ENCODE measurements at places on chromosomes 6 and 20. TPM values are rescaled to one million over a fixed set of nuclear protein-coding genes. Genes with fewer than 3 reads are reported as not detected.

BCAS1 gene
- not detected for total RNA-seq

TMEM200A gene
- not detected for total RNA-seq

GRCh38 chr6:44932651-44933091, 395.5 kb upstream of the RUNX2 start:
- DNase-seq: no peak

DNA sequence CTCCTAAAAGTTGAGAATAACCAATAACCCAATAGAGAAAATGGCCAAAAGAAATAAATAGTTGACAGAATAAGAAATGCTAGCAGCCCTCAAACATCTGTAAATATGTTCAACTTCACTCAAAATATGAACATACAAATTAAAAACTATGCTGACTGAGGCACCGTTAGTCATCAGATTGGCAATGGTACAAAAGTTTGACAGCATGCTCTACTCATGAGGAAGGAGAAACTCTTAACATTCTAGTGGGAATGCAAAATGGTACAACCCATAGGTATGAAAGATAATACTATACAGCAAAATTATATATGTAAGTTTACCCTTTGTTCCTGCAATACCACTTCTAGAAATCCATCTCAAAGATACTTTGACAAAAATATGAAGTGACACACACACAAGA, 1.6 kb upstream of the ZSCAN12 start:
- no peak for DNase-seq

DNA sequence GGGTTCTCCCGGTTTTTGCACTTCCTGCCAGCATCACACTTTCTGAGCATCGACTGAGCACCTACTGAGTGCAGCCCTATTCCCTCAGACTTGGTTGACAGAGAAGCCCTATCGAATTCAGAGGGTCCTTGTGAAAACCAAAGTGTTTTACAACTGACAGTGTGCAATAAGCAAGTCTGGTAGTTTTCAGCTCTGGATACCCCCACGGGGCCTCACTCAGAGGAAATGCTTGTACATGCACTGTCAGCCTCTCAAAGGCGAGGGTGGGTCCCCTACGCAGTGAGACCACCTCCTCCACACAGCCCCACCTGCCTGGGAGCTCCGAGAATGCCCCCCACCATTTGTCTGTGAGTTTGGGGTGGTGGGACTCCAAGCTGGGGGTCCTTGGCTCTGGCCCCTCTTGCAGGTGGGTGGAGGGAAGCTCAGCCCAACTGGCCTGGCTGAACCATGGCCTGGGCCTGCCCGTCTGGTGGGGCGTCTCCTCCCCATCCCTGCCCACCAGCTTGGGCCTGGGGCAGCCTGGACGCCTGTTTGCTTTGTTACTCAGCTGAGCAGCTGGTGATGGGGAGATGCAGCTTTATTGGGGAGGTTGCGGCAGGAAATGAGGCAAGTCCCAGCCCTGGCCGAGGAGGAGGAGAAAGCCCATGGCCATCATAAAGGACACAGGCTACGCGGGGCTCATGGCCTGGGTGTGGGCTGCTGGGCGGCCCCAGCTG, 1.7 kb downstream of the SPDEF start:
- DNase-seq: no peak

DNA sequence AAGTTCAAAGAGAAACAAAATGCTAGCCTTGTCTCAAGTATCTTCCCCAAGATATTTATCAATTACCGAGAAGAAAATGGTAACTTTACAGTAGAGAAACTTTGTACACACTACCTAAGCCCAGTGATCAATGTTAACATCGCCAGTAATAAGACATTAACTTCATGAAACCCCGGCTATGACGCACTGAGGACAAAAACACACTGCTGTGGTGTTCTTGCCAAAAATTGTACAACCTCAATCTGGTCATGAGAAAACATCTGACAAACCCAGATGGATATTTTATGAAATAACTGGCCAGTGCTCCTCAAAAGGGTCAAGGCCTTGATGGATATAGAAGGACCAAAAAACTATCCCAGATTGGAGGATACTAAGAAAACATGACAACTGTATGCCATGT, 85.5 kb upstream of the DTNBP1 start:
- no peak for DNase-seq

DNA sequence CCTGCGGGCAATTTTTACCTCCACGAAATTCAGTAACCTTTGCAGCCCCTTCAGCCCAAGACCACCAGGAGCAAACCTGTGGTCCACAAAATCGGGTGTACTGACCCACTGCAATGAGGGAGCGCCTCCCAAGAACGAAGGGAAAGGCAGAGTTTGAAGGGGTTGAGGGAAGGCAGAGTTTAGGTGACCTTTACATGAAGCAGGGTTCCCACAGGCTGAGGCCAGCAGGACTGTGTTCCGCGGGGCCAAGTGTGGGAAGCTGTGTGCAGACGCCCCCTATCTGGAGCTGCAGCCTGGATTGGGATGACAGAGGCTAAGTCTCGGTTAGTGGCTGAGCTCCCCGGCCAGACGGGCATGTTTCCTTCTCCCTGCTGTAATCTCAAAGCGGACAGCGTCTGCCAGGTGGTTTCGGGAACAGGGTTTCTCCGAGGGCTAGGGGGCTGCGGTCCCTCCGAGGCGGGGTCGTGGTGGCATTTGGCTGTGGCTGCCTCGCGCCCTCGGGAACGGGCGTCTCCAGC, 826 bp upstream of the PYGB start:
- peak; percentile 81 for DNase-seq

- no peak for DNase-seq
Observed at GRCh38 chr6:46808806-46809205, 15.6 kb downstream of the MEP1A start.

DNA sequence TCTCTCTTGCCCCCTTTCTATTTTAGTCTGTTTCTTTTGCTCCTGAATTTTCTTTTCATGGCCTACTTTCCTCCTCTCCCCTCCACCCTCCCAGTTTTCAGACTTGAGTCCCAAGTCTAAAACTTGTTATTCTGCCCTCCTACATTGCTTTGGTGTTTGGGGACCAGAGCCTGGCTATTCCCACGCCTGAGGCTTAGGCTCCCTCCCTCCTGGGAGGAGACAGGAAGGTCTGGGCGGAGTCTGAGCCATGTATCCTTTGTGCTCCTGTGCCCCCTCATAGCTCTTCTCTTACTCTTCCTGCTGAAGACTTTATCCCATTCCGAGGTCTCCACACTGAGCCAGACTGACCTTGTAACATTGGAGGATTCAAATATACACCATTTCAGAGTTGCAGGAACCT, 69.5 kb downstream of the DAAM2 start:
- DNase-seq: no peak

DNA sequence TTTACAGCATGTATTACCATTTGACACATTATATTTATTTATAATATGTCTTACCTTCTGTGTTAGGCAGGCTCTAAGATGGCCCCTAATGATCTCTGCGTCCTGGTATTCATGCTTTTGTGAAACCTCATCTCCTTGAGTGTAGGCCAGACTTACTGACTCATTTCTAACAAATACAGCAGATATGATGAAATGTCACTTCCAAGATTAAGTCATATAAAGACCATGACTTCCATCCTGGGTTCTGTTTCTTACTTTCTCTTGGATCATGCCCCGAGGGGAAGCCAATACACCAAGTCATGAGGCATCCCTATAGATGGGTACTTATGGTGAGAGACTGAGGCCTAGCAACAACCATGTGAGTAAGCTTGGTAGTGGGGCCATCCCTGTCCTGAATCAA, 30.2 kb downstream of the ZHX3 start:
- no peak for DNase-seq

DNA sequence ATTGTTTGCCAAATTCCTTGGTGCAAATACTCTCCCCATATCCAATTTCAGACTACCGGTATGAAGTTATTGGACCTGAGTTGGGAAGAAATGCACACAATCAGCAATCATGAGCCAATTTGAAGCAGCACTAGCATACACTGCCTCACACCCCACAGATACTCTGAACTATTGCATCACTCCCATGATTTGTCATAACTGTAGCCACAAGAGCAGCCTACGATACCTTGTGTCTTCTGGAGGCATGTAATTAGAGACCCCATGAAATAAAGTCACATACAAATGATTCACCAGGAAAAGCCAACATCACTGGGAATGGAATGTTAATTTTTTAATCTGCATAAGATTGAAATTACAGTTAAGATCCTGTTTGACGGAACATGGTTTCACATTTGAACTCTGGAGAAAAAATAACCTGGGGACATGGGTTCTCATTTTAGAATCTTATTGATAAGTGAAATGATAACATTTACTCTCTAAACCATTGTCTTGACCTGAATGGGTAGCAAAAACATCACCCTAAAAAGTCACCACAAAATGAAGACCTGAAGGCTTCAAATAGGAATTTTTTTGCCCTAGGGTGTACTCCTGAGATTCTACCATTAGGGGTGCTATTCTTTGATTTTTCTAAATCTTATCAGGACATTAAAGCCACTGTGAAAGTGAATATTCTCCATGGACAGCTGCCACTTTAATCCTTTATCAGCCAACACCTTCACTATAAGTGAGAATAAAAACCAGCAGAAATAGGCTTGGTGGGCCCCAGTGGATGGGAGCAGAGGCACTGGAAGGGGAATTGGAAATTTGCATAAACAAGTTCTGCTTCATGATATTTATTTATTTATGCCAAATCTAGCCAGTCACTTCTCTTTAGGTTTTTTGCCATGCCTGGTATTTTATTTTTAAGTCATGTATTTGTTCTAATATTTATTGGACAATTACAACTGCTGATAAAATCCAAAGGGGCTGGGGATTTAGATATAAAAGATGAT, 34.5 kb upstream of the HBS1L start:
- DNase-seq: no peak

DNA sequence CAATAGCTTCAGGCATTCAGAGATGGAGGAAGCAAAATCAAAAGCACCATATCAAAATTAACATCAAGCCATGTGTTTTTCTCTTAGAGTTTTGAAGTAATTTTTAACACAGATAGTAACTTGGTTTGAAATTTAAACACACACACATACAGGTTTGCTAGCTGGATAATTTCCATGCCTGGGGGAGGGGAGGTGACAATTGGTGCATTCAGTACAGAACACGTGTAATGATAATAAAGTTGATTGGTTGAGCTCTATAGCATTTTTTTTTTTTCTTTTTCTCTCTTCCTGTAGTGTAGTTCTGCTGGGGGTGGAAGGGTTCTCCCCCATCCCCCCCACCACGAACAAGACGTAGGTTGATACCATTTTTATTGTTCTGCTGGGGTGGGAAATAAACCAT, 564.8 kb downstream of the LMBRD1 start:
- no peak for DNase-seq

- no peak for DNase-seq
Observed at GRCh38 chr6:44001318-44002066, 125.8 kb downstream of the MRPL14 start.

DNA sequence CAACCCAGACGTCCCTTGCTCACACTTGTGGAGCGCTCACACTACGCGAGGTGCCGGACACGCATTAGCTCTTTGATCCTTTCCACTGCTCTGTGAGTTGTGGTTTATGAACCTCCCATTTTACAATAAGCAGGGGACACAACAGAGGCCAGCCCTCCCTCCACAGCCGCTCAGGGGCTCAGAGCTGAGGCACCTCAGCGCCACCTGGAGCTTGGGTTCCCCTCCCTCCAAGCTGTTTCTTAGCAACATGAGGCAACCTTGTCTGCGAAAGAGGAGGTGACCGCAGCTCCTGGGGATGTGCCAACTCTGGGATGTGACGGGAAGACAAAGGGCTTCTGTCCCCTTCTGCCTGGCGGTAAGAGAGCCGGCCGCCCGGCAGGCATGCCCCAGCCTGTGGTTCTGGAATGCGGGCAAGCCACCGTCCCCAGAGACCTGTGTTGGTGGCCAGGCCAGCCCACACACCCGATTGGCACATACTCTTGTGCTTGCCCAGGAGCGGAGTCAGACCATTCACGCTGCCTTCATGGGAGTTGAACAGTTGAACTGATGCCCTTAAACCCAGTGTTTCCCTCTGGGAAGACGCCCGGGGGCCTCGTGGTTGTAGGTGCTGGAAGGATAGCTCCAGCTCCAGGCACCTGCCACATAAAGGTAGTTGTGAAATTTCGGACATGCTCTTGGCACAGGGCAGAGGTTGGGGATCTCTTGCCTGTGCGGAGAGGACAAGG, 44.5 kb downstream of the RBM38 start:
- DNase-seq: no peak

DNA sequence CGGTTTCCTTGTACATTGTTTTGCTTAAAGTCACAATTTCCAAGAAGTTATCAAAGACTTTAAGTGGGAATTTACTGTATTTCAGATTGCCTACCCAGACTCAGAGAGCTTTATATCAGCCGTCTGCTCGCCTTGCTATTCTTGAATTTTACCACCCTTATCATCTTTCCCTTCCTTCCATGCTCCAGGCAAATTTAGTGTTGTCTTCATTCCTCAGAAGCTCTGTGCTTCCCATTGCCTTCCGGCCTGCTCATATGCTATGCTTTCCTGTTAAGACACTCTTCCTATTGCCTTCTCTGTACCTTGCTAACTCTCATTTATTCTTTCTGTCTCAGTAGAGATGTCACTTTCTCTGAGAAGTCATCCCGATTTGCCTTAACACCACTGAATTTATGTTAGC, 52.1 kb downstream of the CD2AP start:
- DNase-seq: no peak

DNA sequence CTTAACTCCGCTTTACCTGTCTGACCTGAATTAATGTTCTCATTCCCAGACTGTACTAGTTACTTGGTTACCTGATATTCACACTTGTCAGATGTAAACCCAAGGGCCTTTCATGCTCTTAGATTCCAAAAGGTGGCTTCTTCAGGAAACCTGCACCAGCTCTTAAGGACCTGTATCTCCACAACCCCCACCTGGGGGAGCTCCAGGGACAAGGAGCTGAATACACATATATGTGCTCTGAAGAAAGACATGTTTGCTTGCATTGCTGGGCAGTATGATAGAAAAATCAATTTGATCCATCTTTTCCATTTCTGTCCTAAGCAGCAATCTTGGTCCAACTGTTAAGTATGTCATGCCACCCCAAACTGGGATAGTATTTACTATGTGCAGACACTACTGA, 64.8 kb upstream of the POU3F2 start:
- DNase-seq: no peak
